CD8-positive, alpha-beta memory T cell (primary cell): ENCODE measurements at places on chromosomes 3 and 15.

DNA sequence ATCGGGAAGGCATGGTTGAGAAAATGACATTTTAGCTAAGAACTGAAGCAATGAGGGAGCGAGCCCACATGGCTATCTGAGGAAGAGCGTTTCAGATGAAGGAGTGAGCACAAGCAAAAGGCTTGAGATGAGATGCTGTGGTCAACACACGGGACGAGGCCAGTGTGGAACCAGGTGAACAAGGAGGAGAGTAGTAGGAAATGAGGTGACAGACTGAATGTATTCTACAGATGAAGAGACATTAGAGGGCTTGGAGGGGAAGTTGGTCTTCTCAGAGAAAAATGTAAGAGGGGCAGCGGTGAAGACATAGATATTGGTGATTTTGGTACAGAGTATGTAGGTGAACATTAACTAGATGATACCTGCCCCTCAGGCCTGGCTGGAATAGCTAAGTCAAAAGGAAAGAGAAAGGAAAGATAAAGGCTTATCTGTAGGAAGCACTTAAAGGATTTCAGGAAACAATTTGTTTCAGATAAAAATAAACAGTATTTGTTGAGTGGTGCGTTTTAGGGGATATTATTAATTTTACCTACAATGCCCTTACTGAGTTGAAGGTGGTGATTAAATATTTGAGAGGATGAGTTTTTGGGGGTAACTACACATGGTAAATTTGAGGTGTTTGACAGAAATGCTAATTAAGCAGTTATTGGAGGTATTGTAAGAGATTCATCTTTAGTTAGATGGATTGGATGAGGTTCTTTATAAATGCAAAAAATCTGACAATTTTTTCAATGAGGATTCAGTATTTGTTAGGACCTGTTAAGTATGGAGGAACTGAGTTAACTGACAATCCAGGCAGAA lies 57.0 kb downstream of the SLTM start:
- DNase-seq: no peak
- H3K4me1 ChIP-seq: no peaks in the 10 kb centered on the region
- H3K4me3 ChIP-seq: no peak overlapping the region
- no peaks in the 10 kb centered on the region for H3K27me3 ChIP-seq

GRCh38 chr3:177322881-177323280 lies 125.6 kb upstream of the TBL1XR1 start:
- H3K27ac ChIP-seq: no peak overlapping the region
- no peaks in the 10 kb centered on the region for H3K36me3 ChIP-seq
- H3K27me3 ChIP-seq: no peaks in the 10 kb centered on the region

- H3K4me1 ChIP-seq: no peaks in the 10 kb centered on the region
- DNase-seq: no peak
- H3K36me3 ChIP-seq: no peaks in the 10 kb centered on the region
- no peak overlapping the region for H3K27ac ChIP-seq
Observed at GRCh38 chr3:52829482-52829881, 990 bp downstream of the ITIH4 start.

- DNase-seq: no peak
- H3K4me3 ChIP-seq: no peak overlapping the region
- no peaks in the 10 kb centered on the region for H3K36me3 ChIP-seq
- H3K27me3 ChIP-seq: no peaks in the 10 kb centered on the region
- no peak overlapping the region for H3K27ac ChIP-seq
Observed at GRCh38 chr15:35616498-35617271, 70.7 kb upstream of the DPH6 start.

DNA sequence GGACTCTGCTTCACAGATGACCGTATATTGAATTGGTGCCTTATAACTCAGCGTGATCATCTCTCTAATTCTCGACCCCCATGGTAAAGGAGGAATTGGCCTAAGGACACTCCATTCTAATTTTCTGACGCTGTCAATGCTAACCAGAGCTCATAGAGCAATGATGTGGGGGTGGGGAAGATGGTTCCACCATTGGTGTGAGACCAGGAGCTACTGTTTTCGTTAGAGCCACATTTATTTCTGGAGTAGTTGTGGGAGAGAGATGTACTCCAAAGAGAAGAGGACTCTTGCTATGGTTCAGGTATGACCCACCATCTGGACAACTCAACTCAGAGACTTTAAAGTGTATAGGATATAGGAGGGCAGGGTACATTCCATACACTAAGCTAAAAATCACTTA lies 16.3 kb downstream of the ZBTB38 start:
- no peaks in the 10 kb centered on the region for H3K36me3 ChIP-seq
- no peaks in the 10 kb centered on the region for H3K27me3 ChIP-seq

DNA sequence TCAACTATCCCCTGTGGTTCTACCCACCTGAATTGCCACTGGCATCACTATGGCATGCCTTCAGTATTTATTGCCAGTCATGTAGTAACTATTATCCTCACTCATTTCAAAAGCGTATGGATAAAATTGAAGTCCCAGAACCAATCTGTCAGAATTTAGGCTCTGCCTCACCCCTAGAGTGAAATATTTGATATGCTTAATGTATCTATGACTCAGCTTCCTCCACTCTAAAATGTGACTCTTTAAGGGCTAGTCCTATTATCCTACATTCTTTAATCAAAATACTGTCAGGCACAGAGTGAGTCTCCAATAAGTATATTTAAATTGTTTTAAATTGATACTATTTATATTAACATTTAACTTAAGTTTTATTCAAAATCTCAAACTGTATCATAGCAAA lies 27.6 kb downstream of the ARPP21 start:
- no peak overlapping the region for H3K27ac ChIP-seq
- no peak overlapping the region for H3K4me3 ChIP-seq
- H3K36me3 ChIP-seq: no peaks in the 10 kb centered on the region
- H3K27me3 ChIP-seq: no peaks in the 10 kb centered on the region
- no peaks in the 10 kb centered on the region for H3K4me1 ChIP-seq

DNA sequence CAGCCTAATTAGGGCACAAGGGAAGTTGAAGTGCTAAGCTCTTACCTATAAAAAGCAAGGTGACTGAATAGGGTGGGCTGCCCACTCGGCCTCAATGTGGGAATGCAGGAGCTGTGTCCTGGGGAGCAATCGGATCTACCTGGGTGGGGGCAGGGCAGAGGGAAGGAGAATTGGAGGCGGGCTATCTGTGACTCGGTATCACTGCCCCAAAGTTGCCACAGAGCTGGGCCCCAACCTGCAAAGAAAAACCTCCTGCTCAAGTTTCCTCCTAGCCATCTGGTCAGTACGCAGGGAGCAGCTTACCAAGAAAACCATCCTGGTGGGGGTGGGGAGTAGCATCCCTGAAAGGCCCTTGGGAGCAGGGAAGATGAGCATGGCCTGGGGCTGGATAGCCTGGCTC lies 10.7 kb downstream of the CIB2 start:
- DNase-seq: no peak
- H3K27me3 ChIP-seq: no peaks in the 10 kb centered on the region
- H3K4me1 ChIP-seq: no peaks in the 10 kb centered on the region
- no peak overlapping the region for H3K27ac ChIP-seq
- H3K36me3 ChIP-seq: no peaks in the 10 kb centered on the region
- H3K4me3 ChIP-seq: no peak overlapping the region

DNA sequence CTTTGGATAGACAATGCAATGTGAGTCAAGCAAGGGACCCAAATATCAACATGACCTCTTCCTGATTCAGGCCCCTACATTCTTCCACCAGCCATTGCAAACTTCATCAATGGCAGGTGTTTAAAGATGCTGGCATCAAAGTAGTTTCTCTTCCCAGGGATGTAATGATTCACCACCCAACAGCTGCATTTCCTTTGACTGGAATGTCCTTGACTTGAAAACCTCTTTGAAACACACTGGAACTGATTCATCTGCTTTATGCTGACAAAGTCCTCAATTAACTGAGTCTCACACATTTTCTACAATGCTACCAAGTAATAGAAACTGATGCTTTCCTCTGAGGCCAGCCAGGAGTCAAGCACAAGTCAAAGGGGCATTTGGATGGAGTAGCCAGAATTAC lies 385.5 kb downstream of the GBE1 start:
- no peaks in the 10 kb centered on the region for H3K36me3 ChIP-seq
- H3K27ac ChIP-seq: no peak overlapping the region
- no peak overlapping the region for H3K4me3 ChIP-seq
- no peak for DNase-seq

- H3K4me3 ChIP-seq: no peak overlapping the region
- no peaks in the 10 kb centered on the region for H3K4me1 ChIP-seq
- H3K36me3 ChIP-seq: no peaks in the 10 kb centered on the region
- no peak overlapping the region for H3K27ac ChIP-seq
Observed at GRCh38 chr3:55860049-55860721, 373.1 kb upstream of the WNT5A start.

- DNase-seq: no peak
- no peak overlapping the region for H3K27ac ChIP-seq
Observed at GRCh38 chr15:73922186-73923151, 3.8 kb upstream of the LOXL1 start.

DNA sequence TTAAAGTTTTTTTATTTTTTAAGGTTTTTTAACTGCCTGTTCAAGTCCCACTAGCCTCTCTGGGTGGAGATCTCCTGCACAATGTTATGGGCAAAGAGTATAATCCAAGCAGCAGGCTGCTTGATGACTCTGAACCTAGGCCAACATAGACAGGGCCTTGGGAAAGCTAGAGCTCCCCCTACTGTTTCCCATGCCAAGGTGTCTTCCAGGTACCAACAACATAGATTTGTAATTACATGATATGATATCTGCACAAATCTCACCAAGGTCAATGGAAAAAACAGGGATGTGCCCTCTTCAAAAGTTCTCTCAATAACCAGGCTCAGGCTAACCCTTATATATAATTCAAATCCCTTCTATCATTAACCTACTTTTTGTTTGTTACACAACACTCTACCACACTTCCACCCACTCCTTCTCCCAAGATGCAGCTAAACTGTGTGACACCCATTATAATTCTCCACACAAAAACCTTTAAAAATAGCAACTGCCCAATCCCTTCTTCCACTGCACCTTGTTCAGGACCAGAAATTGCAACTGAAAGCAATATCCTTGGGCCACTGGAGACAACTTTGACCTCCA lies 43.8 kb downstream of the RBM15B start:
- no peak overlapping the region for H3K4me3 ChIP-seq
- H3K4me1 ChIP-seq: no peaks in the 10 kb centered on the region
- no peaks in the 10 kb centered on the region for H3K27me3 ChIP-seq
- no peak overlapping the region for H3K27ac ChIP-seq
- peaks cover 18% of the 10 kb centered on the region for H3K36me3 ChIP-seq

DNA sequence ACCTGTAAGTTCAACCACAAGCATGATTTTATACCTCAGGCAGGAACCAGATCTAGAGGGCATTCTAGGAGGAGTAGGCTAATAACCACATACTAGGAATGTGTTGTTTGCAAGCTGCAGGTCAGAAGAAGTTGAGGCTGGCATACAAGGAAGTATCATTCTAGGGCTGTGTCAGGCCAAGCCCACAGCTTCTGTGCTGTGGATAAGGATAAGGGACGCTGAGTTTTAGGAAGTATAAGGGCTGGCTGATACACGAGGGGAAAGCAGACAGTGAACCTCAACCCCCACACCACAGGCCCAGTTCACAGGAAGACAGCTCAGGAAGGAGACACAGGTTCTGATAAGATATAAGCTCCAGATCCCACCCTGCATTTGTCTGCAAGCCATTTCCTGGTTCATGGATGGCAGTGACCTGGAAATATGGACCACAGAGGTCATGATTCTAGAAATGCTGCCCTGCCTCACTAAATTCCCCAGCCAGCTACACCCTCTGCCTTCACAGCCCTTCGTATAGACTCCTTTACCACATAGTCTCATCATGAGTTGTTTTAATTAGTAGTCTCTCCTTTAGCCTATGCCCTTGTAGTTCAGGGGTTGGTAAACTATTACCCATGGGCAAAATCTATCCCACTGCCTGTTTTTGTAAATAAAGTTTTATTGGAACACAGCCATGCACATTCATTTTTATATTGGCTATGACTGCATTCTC lies 260.7 kb downstream of the OPA1 start:
- no peak overlapping the region for H3K4me3 ChIP-seq
- no peaks in the 10 kb centered on the region for H3K27me3 ChIP-seq
